Bladder microvascular endothelial cell (primary cell): ENCODE measurements at places on chromosomes 3 and 15. TPM values are rescaled to one million over a fixed set of nuclear protein-coding genes. Genes with fewer than 3 reads are reported as not detected.

The AADACL2 gene
- total RNA-seq = not detected in 2 replicates

The GOLGA8A gene
- 4.9 and 12.8 TPM in 2 replicates for total RNA-seq

The CPLX3 gene
- total RNA-seq = not detected in 2 replicates

The PRSS50 gene
- total RNA-seq = not detected in 2 replicates

The IQCH gene
- total RNA-seq = 0.65 and 2.5 TPM in 2 replicates

The KBTBD13 gene
- under 0.01 TPM in 1 of 2 replicates, not detected in the other for total RNA-seq

The CCR5 gene
- total RNA-seq = not detected in 2 replicates

The MORF4L1 gene
- 267 and 315 TPM in 2 replicates for total RNA-seq

The MAP2K1 gene
- 26.6 and 31.7 TPM in 2 replicates for total RNA-seq

The GOLGA6L9 gene
- 0.65 and 2.4 TPM in 2 replicates for total RNA-seq

The NUDT16 gene
- 10.2 and 13.1 TPM in 2 replicates for total RNA-seq

The ATP8B4 gene
- 2.8 TPM in 1 of 2 replicates, not detected in the other for total RNA-seq

The KIF23 gene
- 29.3 and 31.5 TPM in 2 replicates for total RNA-seq

The SAMMSON gene
- total RNA-seq = not detected in 2 replicates

The RBP2 gene
- total RNA-seq = not detected in 2 replicates

The ANXA2 gene
- 3,890 and 3,992 TPM in 2 replicates for total RNA-seq

The CHAC1 gene
- total RNA-seq = 1.6 and 3.5 TPM in 2 replicates

The ADIPOQ gene
- total RNA-seq = not detected in 2 replicates

The ZPLD1 gene
- not detected in 2 replicates for total RNA-seq

The KLHL18 gene
- 19.1 and 32.7 TPM in 2 replicates for total RNA-seq

The SPATA12 gene
- 0.13 TPM in 1 of 2 replicates, not detected in the other for total RNA-seq

The IFT57 gene
- total RNA-seq = 16.2 and 26.1 TPM in 2 replicates

The C2CD4A gene
- under 0.01 and 1.3 TPM in 2 replicates for total RNA-seq

The TRPM1 gene
- total RNA-seq = 0.06 and 0.81 TPM in 2 replicates

The RBPMS2 gene
- total RNA-seq = 0.25 TPM in 1 of 2 replicates, not detected in the other

The LAMB2 gene
- total RNA-seq = 745 and 1,550 TPM in 2 replicates

The ACTRT3 gene
- total RNA-seq = 1.5 and 2.0 TPM in 2 replicates

The CD200R1 gene
- total RNA-seq = not detected in 2 replicates

The GOLGA6L4 gene
- total RNA-seq = 1.3 and 2.2 TPM in 2 replicates

The KNL1 gene
- total RNA-seq = 13.5 and 16.5 TPM in 2 replicates

The PLA2G4B gene
- 0.16 and 1.7 TPM in 2 replicates for total RNA-seq

The RLBP1 gene
- total RNA-seq = not detected in 2 replicates

The ITIH1 gene
- total RNA-seq = 0.16 TPM in 1 of 2 replicates, not detected in the other

The SPINT1 gene
- total RNA-seq = 0.32 and 1.6 TPM in 2 replicates

The CNTN6 gene
- not detected in 2 replicates for total RNA-seq

The CSTA gene
- total RNA-seq = not detected in 2 replicates

The ECE2 gene
- not detected in 2 replicates for total RNA-seq

The SLC28A2 gene
- not detected in 2 replicates for total RNA-seq

The ZDHHC3 gene
- 41.4 and 89.8 TPM in 2 replicates for total RNA-seq

The COLQ gene
- total RNA-seq = 0.16 and 1.7 TPM in 2 replicates

The CCR8 gene
- not detected in 2 replicates for total RNA-seq

The ARGFX gene
- not detected in 2 replicates for total RNA-seq

The NEDD4 gene
- 37.6 and 64.1 TPM in 2 replicates for total RNA-seq

The MAP6D1 gene
- 0.97 and 1.2 TPM in 2 replicates for total RNA-seq

The GPR15 gene
- not detected in 2 replicates for total RNA-seq

The LRRC34 gene
- 0.16 and 1.3 TPM in 2 replicates for total RNA-seq

The SLC9C1 gene
- total RNA-seq = 0.13 TPM in 1 of 2 replicates, not detected in the other

The GOLGA6A gene
- total RNA-seq = not detected in 2 replicates

The GFM1 gene
- total RNA-seq = 64.9 and 128 TPM in 2 replicates

The LMAN1L gene
- total RNA-seq = 0.13 TPM in 1 of 2 replicates, not detected in the other

The RASL12 gene
- 0.16 TPM in 1 of 2 replicates, not detected in the other for total RNA-seq
